Renal cortex interstitium (tissue), 15 donors: ENCODE measurements at places on chromosomes 12 and 14. TPM values are rescaled to one million over a fixed set of nuclear protein-coding genes. Genes with fewer than 3 reads are reported as not detected.

DNA sequence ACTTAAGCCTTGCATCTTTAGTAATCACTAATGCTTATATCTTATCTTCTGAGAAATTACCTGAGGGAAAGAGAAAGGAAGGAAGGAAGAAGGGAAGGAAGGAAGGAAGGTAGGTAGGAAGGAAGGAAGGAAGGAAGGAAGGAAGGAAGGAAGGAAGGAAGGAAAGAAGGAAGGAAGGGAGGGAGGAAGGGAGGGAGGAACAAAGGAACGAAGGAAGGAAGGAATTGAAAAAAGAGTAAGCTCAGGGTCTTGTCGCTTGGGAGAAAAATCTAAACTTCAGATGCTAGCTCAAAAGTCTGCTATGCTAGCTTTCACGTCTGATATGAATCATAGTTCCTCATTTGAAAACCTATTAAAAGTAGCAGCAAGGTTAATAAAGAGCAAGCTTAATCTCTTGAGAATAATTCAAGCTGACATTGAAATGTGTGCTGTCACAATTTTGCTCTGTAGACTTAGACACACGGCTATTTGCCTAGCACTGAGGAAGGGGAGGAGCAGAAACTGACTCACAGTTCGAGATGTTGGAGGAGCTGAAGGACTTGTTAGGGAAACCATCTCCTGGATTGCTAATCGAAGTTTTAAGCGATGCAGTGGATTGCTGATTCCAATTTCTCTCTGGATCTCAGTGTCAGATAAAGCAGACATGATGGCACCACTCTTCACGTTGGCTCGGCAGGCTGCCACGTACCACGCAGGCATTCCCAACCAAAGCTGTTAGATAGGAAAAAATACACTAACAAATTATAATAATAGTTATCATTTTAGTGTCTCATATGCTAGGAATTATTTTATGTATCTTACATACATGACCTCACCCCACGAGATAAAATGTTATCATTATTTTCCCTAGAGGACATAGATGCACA, 216.7 kb downstream of the ACSS3 start:
- no peak for DNase-seq

GRCh38 chr14:97177635-97178034, 380.5 kb downstream of the VRK1 start:
- DNase-seq: no peak

- peak; percentile 89 for DNase-seq
These were observed at the start of gene NFATC4 for GRCh38 chr14:24367514-24368211. NFATC4 (plus strand) TSS chr14:24368184; CDS start chr14:24368341, 157 bp downstream.

DNA sequence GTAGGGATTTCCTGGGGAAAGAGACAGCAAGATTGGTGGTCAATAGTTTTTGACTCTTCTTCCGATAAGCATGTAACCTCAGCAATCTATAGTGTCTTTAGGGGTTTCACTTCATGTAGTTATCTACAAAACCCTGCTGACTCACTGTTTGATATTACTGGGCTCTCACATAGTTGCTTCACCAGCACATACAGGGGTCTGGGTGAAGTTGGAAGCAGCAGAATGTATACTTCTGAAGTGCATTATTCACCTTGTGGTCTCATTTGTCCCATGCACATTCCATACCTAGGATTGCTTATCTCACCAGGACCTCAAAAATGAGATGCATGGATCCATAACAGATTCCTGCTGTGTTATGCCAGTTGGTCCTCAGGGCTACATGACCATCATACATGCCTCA, 280.0 kb downstream of the LRIG3 start:
- DNase-seq: no peak

DNA sequence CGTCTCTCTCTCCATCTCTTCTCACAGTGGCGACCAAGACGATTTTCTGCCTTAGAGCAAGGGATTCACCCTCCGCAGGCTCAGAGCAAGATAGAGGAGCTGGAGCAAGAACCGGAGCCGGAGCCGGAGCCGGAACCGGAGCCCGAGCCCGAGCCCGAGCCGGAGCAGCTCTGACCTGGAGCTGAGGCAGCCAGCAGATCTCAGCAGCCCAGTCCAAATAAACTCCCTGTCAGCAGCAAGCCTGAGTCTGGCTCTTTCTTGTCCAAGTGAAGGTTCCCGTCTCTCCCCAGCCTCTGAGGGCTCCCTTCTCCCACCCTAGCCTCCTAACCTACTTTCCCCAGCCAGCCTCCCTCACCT, 5.9 kb downstream of the LAG3 start:
- no peak for DNase-seq

- no peak for DNase-seq
These were observed 366.0 kb upstream of the RGS6 start for GRCh38 chr14:71566276-71566675.

- DNase-seq: no peak
These were observed 12.9 kb downstream of the COL2A1 start for GRCh38 chr12:47991106-47992061.

GRCh38 chr14:44783901-44784300, 177.8 kb downstream of the KLHL28 start:
- DNase-seq: no peak

DNA sequence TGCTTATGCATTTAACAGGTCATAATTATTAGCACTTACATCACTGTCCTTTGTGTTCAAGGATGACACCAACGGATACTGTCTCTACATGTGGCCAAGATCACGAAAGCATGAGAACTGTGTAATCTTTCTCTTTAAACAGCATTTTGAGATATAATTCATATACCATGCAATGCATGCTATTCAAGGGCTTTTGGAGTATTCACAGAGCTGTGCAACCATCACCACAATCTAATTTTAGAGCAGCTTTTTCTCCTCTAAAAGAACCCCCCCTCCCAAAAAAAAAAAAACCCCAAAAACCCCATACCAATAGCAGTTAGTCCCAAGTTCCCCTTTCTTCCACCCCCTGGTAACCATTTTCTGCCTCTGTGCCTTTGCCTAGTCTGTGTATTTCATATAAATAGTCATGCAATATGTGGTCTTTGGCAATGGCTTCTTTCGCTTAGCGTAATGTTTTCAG, 60.6 kb downstream of the SPRING1 start:
- no peak for DNase-seq

DNA sequence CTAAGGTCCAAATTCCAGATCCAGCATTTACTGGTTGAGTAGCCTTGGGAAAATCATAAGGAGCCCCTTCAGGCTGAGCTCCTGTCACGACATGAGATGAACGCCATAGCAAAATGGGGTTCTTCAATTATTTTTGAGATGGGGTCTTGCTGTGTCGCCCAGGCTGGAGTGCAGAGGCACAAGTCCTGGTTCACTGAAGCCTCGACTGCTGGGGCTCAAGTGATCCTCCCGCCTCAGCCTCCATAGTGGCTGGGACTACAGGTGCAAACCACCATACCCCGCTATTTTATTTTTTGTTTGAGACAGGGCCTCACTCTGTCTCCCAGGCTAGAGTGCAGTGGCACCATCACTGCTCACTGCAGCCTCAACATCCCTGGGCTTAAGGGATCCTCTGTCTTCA, 25.7 kb upstream of the GPR68 start:
- no peak for DNase-seq

GRCh38 chr12:122651520-122652224, 51.5 kb downstream of the HCAR2 start:
- no peak for DNase-seq

- DNase-seq: no peak
These were observed 4.0 kb downstream of the CHD4 start for GRCh38 chr12:6603095-6603567.

DNA sequence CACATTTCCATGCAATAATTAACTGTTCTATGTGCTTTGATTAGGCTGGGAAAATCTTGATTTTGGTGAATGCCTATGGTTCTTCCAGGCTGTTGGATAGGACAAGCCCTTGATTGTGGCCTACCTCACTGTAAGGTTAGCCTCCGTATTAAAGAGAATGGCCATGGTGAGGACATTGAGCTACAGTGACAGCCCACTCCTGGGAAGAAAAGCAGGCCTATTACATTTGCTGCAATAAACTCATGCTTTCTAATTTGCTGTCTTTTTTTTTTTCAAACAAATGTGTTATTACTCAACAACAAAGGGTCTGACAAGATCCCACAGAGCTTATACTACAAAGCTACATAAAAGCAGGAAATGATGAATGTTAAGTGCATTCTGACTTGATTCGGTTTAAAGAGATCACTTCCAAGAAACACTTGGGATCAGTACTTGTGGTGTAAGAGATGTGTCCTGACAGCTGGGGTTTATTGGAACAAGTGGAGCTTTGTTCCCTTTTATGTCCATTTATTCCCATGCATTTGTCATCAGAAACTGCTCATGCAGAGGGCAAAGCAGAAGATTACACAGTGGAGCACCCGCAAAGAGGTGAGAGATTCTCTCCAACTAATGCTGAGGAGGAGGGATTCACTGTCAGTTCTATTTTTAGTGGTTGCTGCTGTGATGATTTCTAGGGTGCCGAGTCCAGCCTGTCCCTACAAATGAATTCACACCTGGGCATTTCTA, 29.1 kb upstream of the KCNK10 start:
- DNase-seq: no peak

GRCh38 chr14:55383541-55384140, 28.0 kb downstream of the ATG14 start:
- DNase-seq: no peak

- DNase-seq: no peak
These were observed 1.3 kb downstream of the FGD6 start for GRCh38 chr12:95215949-95216348.

DNA sequence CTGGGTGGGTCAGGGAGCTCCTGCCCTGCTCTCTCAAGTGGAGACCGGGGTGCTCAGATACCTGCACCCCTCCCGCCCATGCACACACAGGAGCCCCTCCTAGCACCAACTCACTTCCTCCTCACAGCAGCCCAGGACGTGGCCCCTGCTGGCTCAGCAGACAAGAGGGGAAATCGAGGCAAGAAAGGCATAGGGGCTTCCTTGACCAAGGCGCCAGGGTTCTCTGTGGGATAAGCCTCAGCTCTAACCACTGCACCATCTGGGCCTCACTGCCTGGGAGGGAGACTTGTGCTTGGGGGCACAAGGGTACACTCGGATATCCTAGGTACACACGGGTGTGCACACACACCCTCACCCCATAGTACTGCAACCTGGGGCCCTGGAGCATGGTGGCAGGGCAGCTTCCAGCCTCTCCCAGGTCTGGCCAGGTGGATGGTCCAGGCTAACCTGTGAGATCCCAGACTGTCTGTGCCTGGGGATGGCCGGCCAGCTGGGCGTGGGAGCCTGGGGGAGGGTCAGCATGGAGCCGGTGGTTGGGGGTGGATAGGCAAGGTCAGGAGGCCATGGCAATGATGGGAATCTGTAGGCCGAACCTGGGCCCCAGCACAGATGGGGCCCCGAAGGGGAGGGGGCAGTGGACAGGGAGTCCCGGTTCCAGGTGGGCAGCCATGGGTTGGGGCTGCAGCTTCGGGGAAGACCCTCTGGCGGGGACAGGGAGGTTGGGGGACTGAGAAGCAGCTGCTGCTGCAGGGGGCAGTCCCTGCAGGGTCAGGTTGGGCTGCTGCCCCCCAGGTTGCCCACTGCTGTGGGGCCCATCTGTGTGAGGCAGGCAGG, 312.4 kb downstream of the TMEM121 start:
- no peak for DNase-seq

DNA sequence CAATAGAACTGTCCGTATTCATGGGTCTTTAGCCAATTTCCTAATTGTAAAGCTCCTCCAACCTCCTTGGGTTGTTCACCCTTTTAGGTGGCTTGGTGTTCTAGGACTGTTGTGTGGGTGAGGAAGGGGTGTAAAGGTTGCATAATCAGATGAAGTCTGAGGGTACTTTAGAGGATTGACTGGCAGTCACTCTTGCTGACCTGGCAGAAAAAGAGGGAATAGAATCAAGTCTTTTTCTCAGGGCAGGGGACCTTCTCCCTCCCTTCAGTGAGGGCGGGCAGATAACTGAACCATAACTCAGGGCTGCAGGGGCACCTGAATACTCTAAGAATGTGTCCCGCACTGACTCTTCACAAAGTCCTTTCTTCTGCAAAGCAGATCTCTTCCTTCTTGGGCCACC, 436.2 kb downstream of the CCDC91 start:
- DNase-seq: no peak

GRCh38 chr14:92885279-92886061, 37.5 kb upstream of the CHGA start:
- no peak for DNase-seq

GRCh38 chr12:102497743-102498142, 17.4 kb upstream of the IGF1 start:
- DNase-seq: no peak

CLEC4A gene
- 3.6 TPM for polyA plus RNA-seq

LIN7A gene
- polyA plus RNA-seq: 19.2 TPM

ADSS1 gene
- polyA plus RNA-seq: 17.8 TPM

PPP4R4 gene
- 0.19 TPM for polyA plus RNA-seq

TMEM229B gene
- polyA plus RNA-seq: 1.9 TPM

NYNRIN gene
- 47.5 TPM for polyA plus RNA-seq

TGM1 gene
- polyA plus RNA-seq: 1.6 TPM
